ENCODE measurements at places on chromosomes 12 and 14.

DNA sequence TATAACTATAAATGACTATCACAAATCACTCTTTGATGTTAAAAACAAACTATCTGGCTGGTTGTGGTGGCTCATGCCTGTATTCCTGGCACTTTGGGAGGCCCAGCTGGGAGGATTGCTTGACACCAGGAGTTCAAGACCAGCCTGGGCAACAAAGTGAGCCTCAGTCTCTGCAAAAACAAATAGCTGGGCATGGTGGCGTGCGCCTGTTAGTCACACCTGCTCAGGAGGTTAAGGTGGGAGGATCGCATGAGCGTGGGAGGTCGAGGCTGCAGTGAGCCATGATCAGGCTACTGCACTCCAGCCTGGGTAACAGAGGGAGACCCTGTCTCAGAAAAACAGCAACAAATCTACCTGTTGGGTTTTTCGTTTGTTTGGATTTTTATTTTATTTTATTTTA is 5.4 kb downstream of the TXNRD1 start:
- DNase-seq, result no peak

- DNase-seq, result peak; percentile 69
Observed at GRCh38 chr12:78568321-78569020, 296.1 kb upstream of the SYT1 start.

DNA sequence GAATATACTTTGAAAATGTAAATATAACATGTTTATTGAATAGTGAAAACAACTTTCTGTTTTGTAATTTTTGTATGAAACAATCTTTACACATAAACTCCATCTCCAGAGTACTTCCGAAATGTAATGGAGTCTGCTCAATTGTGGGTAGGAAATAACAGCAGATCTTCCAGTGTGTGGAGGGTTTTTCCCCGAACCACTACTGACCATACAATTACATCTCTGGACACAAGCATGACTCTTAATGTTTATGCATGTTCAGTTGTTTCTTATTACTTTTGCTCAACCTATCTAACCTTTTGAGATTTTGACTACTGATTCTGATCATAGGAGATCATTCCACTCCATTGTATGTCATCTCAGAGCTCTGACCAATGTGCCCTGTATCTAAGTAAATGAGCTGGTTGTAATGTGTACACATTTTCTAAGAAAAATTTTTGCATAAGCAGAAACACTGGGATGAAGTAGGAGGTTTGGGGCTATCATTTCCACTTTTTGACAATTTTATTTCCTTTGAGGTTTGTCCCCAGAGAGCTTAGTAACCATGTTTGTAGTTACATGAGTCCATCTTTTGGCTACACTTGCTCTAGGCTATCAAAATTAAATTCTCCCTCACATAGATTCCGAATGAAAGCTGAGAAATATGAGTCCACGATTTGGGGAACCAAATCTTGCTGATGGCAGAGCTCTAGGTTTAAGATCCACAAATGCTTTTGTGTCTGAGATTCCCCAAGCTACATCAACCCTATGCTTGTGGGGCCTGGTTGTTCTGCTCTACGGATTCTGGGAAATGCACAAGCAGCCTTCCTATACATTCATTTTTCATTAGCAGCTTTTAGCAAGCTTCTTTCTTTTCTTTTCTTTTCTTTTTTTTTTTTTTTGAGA is 21.4 kb upstream of the CLEC4D start:
- DNase-seq, result no peak

- DNase-seq, result no peak
Observed at GRCh38 chr14:48250575-48250974, 575.2 kb upstream of the MDGA2 start.

GRCh38 chr12:65511912-65512311 is 233.4 kb downstream of the MSRB3 start:
- no peak for DNase-seq

DNA sequence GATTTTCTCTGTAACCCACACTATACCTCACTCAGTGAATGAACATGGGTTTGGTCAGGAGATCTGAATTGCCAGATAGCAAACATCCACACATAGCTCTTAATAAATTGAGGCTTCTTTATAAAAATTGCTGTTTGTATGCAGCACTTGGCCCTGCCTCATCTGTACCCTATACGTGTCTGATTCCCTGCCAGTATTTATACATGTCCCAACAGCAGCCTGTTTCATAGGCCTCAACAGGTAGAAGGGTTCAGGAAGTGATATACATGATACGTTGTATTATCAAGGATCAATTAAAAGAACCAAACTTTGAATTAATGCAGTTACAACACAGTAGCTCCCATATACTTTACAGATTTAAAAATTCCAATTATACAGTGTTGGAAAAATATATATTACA is 32.3 kb downstream of the RASSF9 start:
- no peak for DNase-seq

- DNase-seq, result peak; percentile 63
Observed at GRCh38 chr14:104749111-104749649, 3.8 kb upstream of the SIVA1 start.

- no peak for DNase-seq
Observed at GRCh38 chr12:119432949-119433348, 98.4 kb downstream of the CCDC60 start.
